ENCODE measurements at places on chromosomes 2 and 18. TPM values are rescaled to one million over a fixed set of nuclear protein-coding genes. Genes with fewer than 3 reads are reported as not detected.

Gene NUP35
- total RNA-seq, result 14.1 TPM

Gene NEUROD1
- total RNA-seq, result not detected

Gene TTC27
- 30.8 TPM for total RNA-seq

Gene C2orf92
- total RNA-seq, result not detected

Gene MBP
- 16.9 TPM for total RNA-seq

Gene PAIP2B
- total RNA-seq, result 1.5 TPM

Gene ARHGEF4
- total RNA-seq, result 34.5 TPM

Gene EN1
- total RNA-seq, result not detected

Gene ACKR3
- total RNA-seq, result 1.4 TPM

Gene C2orf72
- not detected for total RNA-seq

Gene COLEC11
- 0.31 TPM for total RNA-seq

Gene SNED1
- 1.2 TPM for total RNA-seq

Gene ANKAR
- 0.23 TPM for total RNA-seq

Gene NT5DC4
- total RNA-seq, result not detected

Gene LBX2
- 1.2 TPM for total RNA-seq

Gene CHRNG
- not detected for total RNA-seq

Gene UGT1A10
- total RNA-seq, result not detected

Gene EFEMP1
- 215 TPM for total RNA-seq

Gene RAB6C
- total RNA-seq, result not detected

Gene METTL21A
- total RNA-seq, result 25.5 TPM

Gene MAPK4
- not detected for total RNA-seq

Gene KIAA2012
- total RNA-seq, result not detected

Gene FOSL2
- total RNA-seq, result 37.6 TPM

Gene DQX1
- total RNA-seq, result 4.2 TPM

Gene TRPM8
- total RNA-seq, result not detected

Gene SKOR2
- not detected for total RNA-seq

Gene HTR2B
- total RNA-seq, result not detected

Gene TMEM17
- 5.5 TPM for total RNA-seq

Gene MDH1B
- not detected for total RNA-seq

Gene PHOSPHO2
- 3.0 TPM for total RNA-seq

Gene APCDD1
- 4.6 TPM for total RNA-seq

Gene RBM44
- total RNA-seq, result not detected

Gene ASXL3
- total RNA-seq, result 0.11 TPM

Gene SOX11
- not detected for total RNA-seq

Gene UPP2
- not detected for total RNA-seq

Gene THSD7B
- not detected for total RNA-seq

Gene ABCG5
- not detected for total RNA-seq

Gene B3GNT7
- 0.34 TPM for total RNA-seq

Gene ALK
- total RNA-seq, result not detected

Gene ACMSD
- total RNA-seq, result not detected

Gene STARD6
- total RNA-seq, result not detected

Gene LYPD6
- total RNA-seq, result 7.0 TPM

Gene FOXI3
- not detected for total RNA-seq

Gene LRRTM4
- not detected for total RNA-seq

Gene SLC4A3
- total RNA-seq, result 11.7 TPM

Gene DCAF17
- 15.5 TPM for total RNA-seq

Gene ZSWIM2
- total RNA-seq, result not detected

Gene REG1A
- not detected for total RNA-seq

Gene IL1RL1
- 4.3 TPM for total RNA-seq

Gene ASIC4
- not detected for total RNA-seq

Gene MGAT4A
- 0.53 TPM for total RNA-seq

Gene CNGA3
- total RNA-seq, result not detected

Gene VWC2L
- not detected for total RNA-seq

Gene ASTL
- total RNA-seq, result not detected
